Coronary artery (tissue), 2 donors: ENCODE measurements at places on chromosomes 13 and 19.

- DNase-seq, result no peak
Observed at GRCh38 chr13:99984461-99985240, 3.1 kb downstream of the ZIC2 start.

DNA sequence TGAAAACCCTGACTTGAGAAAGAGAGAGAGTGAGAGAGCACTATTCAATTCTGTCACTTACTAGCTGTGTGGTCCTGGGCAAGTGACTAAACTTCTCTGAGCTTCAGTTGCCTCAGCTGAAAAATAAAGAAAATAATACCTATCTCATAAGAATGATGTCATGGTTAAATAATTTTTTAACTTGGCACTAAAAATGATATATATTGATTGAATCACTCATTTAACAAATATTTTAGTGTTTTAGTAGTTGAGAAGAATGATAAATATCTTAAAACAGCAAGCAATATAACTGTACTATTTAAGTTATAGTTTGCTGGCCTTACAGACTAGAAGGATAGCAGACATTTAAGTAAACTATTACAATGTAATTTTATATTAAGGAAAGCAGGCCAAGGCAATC lies 764.2 kb downstream of the DIAPH3 start:
- no peak for DNase-seq

- DNase-seq, result no peak
Observed at GRCh38 chr19:34847393-34847792, 74.4 kb upstream of the ZNF599 start.

DNA sequence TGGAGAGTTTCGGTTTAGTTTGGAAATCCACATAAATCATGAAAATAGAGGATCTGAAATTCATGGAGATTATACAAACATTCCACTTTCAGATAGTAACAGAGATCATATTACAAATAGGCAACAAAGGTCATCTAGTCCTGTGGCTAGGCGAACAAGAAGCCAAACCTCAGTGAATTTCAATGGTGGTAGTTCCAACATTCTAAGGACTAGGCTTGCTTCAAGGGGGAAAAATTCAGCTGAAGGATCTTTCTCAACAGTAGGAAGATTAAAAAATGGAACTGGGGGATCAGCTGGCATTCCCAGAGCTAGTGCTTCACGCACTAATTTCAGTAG lies 47.0 kb downstream of the FOXO1 start:
- no peak for DNase-seq

DNA sequence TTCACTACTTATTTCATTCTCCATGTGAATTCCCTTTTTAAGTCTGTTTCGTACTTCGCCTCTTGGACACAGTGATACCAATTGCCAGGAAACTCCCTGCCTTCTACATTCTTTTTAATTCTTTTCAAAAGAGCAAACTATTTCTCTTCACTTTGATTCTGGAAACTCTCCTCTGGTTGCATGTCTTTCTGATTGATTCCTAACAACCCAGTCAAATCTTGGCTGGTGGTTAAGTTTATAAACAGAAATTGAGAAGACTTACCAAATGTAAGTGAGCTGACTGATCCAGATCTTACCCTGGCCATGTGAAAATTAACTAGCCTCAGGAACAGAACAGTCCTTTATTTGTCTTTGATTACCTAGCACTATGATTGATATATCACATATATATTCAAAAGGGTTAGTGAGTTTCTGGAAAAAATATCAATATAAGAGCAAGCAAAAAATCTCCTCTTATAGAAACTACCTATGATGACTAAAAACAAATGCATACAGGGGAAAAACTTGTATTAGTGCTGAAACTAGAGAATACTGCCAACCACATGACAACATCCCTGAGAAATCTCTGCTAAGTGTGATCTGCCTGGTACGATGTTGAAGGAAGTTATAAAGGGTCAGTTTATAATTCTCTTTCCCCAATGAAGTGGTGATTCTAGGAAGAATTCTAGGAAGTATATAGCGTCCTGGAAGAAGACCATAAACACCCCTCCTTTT lies 152.6 kb upstream of the HTR2A start:
- no peak for DNase-seq

DNA sequence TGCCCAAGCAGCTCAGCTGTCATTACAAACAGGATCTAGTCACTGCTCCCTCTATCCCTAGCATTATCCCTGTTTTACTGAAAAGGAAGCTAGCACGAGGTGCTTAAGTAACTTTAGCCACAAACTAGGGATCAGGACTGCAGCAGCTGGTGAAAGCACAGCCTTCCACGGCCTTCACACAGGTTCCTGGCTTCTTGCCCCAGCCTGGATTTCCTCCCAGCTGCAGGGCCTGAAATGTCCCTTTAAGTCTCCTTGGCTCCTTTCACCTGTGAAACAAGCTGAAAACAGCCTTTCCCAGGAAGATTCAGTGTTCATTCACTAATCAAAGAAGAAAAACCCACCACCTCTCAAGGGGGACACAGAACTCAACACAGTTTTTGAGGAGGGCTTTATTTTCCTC lies 754.5 kb downstream of the DIAPH3 start:
- DNase-seq, result no peak

DNA sequence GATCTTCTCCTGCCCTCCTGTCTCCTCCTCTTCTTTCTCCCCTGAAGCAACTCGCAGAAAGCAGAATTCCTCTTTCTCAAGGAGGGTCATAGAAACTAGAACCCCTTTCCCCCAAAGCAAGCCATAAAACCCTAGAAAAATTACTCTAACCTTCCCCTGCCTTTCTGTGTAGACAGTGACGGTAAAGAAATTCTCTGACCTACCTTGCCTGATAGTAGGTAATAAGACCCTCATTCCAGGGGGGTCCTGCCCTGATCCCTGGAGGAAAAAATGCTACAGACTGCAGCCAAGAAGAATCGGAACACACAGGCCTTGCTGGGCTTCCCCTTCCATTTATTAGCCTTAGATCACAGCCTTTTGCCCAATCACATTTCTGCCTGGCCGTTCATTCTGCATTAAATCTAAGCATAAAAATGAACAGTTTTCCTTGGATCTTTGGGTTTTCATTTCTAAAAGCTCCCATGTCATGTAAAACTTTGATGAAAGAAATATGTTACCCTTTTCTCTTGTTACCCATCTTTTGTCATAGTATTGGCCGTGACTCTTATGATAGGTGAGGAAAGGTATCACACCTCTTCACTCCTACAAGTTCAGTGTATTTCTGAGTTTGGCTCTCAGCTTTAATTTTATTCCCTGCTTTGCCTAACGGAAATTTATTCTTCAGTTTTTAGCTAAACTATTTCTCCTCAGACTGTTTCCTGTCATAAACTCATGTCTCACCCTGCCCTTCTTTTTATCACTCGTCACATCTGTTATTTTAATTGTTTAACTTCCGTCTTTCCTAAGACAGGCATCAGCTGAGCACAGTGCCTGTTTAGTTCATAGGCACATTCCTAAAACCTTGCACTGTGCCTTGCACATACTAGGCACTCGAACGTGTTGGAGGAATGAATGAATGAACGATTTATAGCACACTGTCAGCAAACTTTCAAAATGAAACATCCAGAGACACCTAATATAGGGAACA lies 20.4 kb upstream of the CPB2 start:
- DNase-seq, result no peak

DNA sequence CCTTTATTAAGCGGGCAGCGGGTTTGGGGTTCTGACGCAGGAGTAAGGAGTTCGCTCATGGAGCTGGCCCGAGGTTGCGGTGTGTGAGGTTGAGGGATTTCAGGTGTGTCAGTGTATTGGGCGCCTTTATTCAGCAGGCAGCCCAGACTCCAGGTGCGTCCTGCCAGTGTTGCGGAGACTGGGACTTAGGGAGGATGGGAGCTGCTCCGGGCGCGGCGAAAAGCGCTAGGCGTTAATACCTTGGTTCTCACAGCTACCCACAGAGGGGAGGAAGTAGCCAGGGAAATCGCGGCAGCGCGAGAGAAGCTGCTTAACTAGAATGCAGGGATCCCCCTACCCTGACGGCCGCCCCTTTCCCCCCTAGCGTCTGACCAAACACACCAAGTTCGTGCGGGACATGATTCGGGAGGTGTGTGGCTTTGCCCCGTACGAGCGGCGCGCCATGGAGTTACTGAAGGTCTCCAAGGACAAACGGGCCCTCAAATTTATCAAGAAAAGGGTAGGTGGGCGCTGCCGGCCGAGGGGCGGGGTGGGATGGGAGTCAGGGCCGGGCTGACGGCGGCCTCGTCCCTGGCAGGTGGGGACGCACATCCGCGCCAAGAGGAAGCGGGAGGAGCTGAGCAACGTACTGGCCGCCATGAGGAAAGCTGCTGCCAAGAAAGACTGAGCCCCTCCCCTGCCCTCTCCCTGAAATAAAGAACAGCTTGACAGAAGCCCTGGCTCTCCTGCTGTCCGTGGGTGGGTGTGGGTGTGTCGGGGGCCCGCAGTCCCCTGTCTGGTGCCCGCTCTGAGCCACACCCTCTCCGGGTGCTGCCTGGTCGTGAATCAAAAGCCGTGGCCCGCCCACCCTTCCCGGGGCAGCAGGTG lies 1.1 kb downstream of the RPL36 start:
- DNase-seq, result no peak

- DNase-seq, result no peak
Observed at GRCh38 chr13:37636701-37637100, 38.1 kb upstream of the POSTN start.

GRCh38 chr13:101739382-101740178 lies 287.1 kb downstream of the ITGBL1 start:
- DNase-seq, result no peak

- no peak for DNase-seq
Observed at GRCh38 chr19:53892301-53892980, 10.4 kb downstream of the PRKCG start.

DNA sequence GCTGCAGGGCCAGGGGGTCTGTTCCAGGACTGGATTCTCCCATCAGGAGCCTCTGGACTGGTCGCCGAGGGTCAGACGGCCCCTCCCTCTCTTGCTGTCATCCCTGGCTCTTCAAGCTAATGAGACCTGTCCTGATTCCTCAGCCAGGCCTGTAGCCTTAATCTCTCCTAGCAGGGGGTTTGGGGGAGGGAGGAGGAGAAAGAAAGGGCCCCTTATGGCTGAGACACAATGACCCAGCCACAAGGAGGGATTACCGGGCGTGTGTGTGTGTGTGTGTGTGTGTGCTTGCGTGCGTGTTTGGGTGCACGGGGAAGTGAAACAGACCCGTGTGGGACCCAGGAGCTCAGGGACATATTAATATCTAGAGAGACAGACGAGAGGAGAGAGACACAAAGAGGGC lies 1.9 kb upstream of the CRX start:
- no peak for DNase-seq

DNA sequence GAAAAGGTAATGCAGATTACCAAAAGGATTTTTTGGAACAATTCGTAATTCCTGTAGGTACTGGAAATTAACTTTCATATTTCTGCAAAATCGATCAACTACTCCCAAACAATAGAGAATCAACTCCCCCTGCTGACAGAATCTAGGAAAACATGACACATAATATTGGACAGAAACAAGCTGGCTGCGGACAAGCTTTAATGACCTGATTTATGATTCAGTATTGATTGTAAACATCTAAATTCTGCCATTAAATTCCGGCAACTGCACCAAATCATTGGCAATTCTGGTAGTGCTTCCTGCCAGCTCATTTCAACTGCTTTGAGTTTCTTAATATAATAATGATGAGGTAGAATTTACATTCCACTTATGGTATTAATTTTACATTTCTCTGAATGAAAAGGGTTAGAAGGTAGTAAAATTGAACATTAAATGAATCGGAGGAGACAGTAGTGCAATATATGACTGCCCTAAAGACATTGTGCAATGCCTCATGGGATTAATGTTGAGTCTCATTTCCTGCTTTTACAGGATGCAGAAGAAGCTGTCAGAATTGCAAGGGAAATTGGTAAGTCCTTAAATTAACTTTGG lies 146.5 kb downstream of the PCCA start:
- DNase-seq, result no peak

DNA sequence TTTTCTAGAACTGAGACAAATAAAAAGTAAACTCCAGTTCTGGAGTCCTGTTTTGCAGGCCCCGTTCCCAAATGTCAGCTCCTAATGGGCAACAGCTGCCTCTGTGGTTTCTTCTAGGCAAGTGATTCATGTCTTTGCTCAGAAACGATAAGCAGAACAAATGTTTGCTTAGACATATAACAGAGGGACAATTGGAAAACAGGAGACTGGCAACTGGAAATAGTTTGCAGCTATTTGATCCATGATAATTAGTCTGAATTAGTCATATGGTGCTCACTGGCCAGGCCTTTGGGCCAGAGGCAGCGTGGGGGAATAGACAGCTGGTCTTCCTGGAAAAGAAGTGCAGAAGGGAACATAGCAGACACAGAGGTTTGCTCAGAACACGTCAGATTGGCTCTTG lies 29.2 kb upstream of the TSHZ3 start:
- no peak for DNase-seq
